ENCODE measurements at places on chromosomes 3 and 15.

DNA sequence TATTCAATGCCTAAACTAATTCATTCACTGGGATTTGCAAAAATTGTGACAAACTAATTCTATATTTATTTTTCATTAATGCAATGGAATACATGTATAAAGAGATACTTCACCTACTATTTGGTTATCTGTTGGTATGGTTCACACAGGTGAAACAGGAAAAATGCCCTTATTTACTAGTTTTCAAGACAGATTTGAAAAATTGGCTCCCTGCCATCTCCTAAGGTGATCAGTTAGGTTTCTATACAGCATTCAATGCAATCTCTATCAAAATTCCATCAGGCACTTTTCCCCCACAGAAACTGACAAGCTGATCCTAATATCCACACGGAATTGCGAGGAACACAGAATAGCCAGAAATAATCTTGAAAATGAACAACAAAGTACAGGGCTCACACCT, 101.1 kb downstream of the DLG1 start:
- no peak for DNase-seq

- no peak for DNase-seq
Measured at GRCh38 chr15:78035321-78035751, 42.2 kb downstream of the TBC1D2B start.

DNA sequence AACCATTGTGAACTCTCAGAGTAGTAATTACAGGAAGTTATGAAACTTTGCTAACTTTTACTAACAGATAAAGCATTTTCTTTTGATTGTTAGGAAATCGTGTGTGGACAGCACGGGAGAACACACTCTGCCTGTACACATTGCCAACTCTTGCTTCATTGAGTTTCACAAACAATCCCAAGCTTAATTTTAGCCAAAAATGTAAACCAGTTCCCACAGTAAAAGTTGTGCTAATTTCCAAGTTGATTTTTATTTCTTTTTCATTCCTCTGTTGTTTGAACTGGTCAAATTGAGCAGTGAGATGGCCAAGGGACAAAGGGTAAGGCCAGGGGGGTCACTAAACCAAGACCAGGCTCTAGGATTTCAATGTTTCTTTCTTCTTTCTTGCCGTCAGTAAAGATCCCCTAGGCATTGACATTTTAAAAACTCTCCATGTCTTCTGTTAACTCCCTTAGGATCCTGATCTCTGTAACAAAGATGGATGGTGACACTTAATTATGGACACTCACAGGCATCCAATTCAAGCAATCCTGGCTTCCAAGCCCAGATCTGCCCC, 414.9 kb downstream of the RBMS3 start:
- no peak for DNase-seq

GRCh38 chr3:149808209-149808829, 4.7 kb upstream of the RNF13 start:
- peak; percentile 33 for DNase-seq
